ENCODE measurements at places on chromosomes 7 and 10.

GRCh38 chr10:66837990-66838389, 87.8 kb upstream of the LRRTM3 start:
- H3K27me3 ChIP-seq = no peaks in the 10 kb centered on the region
- H3K4me1 ChIP-seq = no peaks in the 10 kb centered on the region
- no peak overlapping the region for H3K4me3 ChIP-seq
- no peaks in the 10 kb centered on the region for H3K36me3 ChIP-seq
- no peak overlapping the region for H3K27ac ChIP-seq

GRCh38 chr7:108222236-108222892, 92.2 kb upstream of the LAMB4 start:
- H3K4me1 ChIP-seq = peaks cover 5% of the 10 kb centered on the region
- no peak for DNase-seq
- no peaks in the 10 kb centered on the region for H3K36me3 ChIP-seq
- H3K4me3 ChIP-seq = no peak overlapping the region

DNA sequence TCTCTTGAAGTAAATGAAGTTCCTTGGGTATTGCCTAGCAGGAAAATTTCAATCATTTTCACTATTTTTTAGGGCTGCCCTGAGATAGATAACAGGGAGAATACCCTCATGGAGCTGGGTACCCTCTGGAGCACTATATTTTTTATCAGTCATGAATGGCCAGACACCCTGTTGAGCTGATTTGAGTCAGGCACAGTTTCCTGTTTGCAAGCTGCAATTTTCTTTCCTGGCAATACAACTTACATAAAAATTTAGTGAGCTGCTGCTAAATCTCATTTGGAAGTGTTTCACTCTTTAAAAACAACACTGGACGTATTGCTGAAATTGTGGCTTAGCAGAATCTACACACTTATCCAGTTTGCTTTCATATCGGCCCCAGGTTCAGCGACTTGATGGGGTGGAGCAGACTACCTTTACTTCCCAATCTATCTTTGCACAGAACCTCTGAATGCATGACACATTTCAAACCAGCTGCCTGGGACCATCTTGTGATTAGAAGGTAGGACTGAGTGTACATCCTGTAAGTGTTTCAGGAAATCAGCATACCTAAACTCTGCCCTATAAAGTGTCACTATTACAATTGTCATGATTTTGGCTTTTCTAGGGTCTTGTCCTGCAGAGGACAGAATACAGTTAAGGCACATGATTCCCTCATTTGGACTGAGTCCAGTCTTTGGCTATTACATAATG, 125.7 kb upstream of the FAM3C start:
- DNase-seq = no peak
- H3K4me1 ChIP-seq = peaks cover 36% of the 10 kb centered on the region
- no peak overlapping the region for H3K27ac ChIP-seq

DNA sequence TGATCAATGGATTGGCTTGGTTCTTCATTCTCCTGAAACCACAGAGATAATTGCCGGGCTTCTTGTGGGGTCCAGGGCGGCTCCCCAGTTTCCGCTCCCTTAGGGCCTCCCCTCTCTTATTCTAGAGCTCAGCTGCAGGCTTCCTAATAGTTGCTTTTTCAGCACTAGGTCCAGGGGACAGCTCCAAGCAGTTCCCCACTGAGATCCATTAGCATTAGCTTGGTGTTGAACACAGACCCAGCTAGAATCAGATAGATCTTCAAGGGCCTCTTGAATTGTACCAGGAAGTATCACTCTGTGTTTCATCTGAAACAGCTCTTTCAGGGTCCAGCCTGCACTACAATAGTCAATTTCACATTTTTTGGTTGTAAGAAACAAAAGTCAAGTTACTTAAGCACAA, 238.7 kb downstream of the SEC23IP start:
- no peaks in the 10 kb centered on the region for H3K4me1 ChIP-seq
- no peak overlapping the region for H3K4me3 ChIP-seq
- H3K27me3 ChIP-seq = peaks cover 13% of the 10 kb centered on the region
- H3K27ac ChIP-seq = no peak overlapping the region
- no peak for DNase-seq

DNA sequence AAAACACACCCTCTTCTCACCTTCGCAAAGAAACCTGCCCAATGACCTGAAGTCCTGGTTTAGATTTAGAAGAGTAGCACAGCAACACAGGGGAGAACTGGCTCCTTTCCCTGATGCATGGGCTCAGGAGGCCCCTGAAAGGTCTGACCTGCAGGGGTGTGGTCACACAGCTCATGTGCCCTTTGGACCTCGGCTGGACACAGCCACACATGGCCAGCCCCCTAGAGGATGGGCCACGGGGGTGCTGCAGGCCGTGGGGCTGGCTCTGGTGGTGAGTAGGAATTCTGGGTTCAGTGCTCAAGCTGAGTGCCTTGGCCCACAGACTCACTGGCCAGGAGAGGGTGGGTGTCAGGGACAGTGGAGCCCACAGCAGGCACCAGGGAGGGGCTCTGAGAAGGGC, 118.5 kb upstream of the ADCY1 start:
- DNase-seq = no peak
- no peaks in the 10 kb centered on the region for H3K27me3 ChIP-seq
- peaks cover 2% of the 10 kb centered on the region for H3K4me1 ChIP-seq
- no peaks in the 10 kb centered on the region for H3K36me3 ChIP-seq

GRCh38 chr7:127514499-127514898, 70.9 kb downstream of the GCC1 start:
- H3K27ac ChIP-seq = no peak overlapping the region
- peaks cover 8% of the 10 kb centered on the region for H3K27me3 ChIP-seq
- no peak overlapping the region for H3K4me3 ChIP-seq
- H3K36me3 ChIP-seq = no peaks in the 10 kb centered on the region
- no peak for DNase-seq
- H3K4me1 ChIP-seq = no peaks in the 10 kb centered on the region

- no peaks in the 10 kb centered on the region for H3K36me3 ChIP-seq
- H3K27ac ChIP-seq = no peak overlapping the region
- no peaks in the 10 kb centered on the region for H3K27me3 ChIP-seq
- H3K4me3 ChIP-seq = no peak overlapping the region
These were observed 93.1 kb downstream of the CDK14 start for GRCh38 chr7:90689260-90689659.

GRCh38 chr10:74746813-74747212, 79.6 kb upstream of the KAT6B start:
- no peak for DNase-seq
- no peaks in the 10 kb centered on the region for H3K27me3 ChIP-seq
- H3K27ac ChIP-seq = no peak overlapping the region
- H3K4me3 ChIP-seq = no peak overlapping the region

DNA sequence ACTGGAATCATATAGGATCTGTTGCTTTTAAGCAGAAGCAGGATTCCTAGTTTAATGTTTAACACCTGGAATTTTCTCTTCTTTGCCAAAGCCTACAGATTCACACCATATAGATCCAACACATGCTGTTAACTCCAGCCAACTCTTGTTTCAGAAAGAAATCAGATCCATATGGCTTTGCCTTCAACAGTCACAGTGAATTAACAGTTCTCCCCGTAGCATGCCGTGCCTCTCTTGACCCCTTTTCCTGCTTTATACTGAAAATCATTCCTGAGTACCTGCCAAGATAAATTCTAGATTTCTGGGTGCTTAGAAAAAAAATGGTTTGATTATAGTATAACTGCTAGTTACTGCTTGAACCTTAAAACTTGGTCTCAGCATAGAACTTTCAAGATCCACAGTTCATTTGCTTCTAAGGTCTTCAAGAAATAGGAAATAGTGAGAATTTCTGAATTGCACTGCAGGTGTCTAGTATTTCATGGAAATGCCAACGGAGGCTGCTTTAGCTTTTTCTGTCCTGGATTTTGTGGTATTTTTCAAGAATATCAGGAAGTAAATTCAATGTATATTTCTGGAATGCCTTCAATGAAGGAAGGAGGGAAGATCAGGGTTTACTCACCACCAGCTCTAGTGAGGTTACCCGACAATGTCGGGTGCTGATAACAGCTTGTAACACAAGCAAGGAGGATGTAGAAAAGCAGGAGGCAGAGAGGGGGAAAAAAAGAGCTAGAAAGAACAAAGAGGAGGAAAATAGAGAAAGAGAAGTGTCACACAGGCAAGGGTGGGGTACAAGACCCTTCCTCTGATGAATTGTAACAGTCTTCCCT, 6.6 kb downstream of the AASS start:
- peaks cover 3% of the 10 kb centered on the region for H3K4me1 ChIP-seq
- peaks cover 22% of the 10 kb centered on the region for H3K27me3 ChIP-seq
- DNase-seq = no peak
- H3K36me3 ChIP-seq = no peaks in the 10 kb centered on the region
- no peak overlapping the region for H3K4me3 ChIP-seq

GRCh38 chr7:22601812-22602565, 102.0 kb upstream of the STEAP1B start:
- no peaks in the 10 kb centered on the region for H3K36me3 ChIP-seq
- no peaks in the 10 kb centered on the region for H3K4me1 ChIP-seq
- H3K4me3 ChIP-seq = no peak overlapping the region
- H3K27me3 ChIP-seq = peaks cover 49% of the 10 kb centered on the region

- peaks cover under 1% of the 10 kb centered on the region for H3K27me3 ChIP-seq
- no peak overlapping the region for H3K27ac ChIP-seq
- H3K36me3 ChIP-seq = no peaks in the 10 kb centered on the region
- no peaks in the 10 kb centered on the region for H3K4me1 ChIP-seq
- no peak for DNase-seq
These were observed 9.2 kb downstream of the MAT1A start for GRCh38 chr10:80280071-80280800.

DNA sequence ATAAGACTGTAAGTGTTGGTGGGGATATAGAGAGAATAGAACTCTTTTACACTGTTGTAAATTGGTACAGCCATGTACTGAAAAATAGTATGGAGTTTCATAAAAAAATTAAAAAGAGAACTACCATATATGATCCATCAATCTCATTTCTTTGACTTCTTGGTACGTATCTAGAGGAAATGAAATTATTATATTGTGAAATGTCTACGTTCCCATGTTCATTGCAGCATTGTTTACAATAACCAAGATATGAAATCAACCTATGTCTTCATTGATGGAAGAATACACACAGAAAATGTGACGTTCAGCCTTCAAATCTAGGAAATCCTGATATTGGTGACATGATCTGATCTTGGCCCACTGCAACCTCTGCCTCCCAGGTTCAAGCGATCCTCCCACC, 32.0 kb downstream of the SHOC2 start:
- no peak overlapping the region for H3K27ac ChIP-seq
- peaks cover 45% of the 10 kb centered on the region for H3K36me3 ChIP-seq
- DNase-seq = no peak
- H3K4me1 ChIP-seq = peaks cover 10% of the 10 kb centered on the region

DNA sequence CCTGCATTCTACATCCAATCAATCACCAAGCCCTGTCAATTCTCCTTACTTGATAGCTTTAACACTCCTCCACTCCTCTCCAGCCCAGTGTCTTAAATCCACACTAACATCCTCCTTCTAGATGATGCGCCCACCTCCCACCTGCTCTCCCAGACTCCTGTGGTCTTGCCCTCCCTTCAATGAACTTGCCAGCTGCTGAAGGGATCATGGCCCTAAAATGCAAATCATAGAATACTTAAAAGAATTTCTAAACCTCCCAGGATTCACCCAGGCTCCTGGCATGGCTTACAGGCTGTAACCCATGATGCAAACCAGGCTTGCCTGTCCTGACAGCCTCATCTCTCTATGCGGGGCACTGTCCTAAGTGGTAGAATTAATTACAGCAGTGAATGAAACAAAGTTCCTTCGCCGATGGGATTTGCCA, 43.6 kb downstream of the SYPL1 start:
- no peak overlapping the region for H3K27ac ChIP-seq
- H3K4me1 ChIP-seq = peaks cover 52% of the 10 kb centered on the region
- no peaks in the 10 kb centered on the region for H3K27me3 ChIP-seq
- DNase-seq = no peak
- no peak overlapping the region for H3K4me3 ChIP-seq

DNA sequence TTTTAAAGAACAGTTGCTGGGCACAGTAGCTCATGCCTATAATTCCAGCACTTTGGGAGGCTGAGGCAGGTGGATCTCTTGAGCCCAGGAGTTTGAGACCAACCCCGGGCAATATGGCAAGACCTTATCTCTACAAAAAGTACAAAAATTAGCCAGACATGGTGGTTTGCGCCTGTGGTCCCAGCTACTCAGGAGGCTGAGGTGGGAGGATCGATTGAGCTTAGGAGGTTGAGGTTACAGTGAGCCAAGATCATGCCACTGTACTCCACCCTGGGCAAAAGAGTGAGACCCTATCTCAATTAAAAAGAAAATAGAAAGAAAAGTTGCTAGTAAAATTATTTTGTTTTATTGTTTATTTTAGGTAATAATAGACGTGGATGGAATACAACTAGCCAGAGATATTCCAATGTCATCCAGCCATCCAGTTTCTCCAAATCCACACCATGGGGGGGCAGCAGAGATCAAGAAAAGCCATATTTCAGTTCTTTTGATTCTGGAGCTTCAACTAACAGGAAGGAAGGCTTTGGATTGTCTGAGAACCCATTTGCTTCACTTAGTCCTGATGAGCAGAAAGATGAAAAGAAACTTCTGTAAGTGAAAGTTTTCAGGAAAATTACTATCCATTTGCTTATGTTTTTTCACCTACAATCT, 3.0 kb downstream of the NUP42 start:
- no peak for DNase-seq
- H3K27me3 ChIP-seq = no peaks in the 10 kb centered on the region
- H3K36me3 ChIP-seq = peaks cover 45% of the 10 kb centered on the region
- H3K27ac ChIP-seq = no peak overlapping the region
- peaks cover 35% of the 10 kb centered on the region for H3K4me1 ChIP-seq

DNA sequence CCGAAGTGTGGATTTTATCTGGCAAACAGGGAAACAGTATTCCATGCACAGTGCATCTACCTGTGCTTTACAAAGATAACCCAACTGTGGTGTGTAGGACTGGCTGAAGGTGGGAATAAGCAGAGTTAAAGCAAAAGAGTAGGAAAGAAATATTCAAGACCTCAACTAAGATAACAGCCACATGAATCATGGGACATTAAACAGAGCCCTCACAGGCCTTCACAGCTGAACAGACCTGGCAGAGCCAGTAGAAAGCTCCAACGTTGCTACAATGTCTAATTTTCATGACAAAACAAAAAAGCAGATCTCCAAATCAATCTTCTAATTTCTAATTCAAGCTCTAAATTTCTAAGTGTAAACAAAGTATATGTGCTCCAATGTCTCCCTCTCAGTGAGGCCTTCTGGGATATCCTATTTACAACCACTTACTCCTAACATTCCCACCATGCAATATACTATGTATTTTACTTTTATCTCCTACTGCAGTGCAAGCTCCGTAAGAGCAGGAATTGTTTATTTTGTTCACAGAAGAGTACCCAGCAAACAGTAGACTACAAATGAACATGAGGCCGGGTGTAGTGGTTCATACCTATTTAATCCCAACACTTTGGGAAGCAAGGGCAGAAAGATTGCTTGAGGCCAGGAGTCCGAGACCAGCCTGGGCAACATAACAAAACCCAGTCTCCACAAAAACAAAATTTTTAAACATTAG, 63.5 kb downstream of the UBE2H start:
- DNase-seq = no peak
- no peak overlapping the region for H3K27ac ChIP-seq
- no peaks in the 10 kb centered on the region for H3K36me3 ChIP-seq
- peaks cover 2% of the 10 kb centered on the region for H3K4me1 ChIP-seq
- no peak overlapping the region for H3K4me3 ChIP-seq

DNA sequence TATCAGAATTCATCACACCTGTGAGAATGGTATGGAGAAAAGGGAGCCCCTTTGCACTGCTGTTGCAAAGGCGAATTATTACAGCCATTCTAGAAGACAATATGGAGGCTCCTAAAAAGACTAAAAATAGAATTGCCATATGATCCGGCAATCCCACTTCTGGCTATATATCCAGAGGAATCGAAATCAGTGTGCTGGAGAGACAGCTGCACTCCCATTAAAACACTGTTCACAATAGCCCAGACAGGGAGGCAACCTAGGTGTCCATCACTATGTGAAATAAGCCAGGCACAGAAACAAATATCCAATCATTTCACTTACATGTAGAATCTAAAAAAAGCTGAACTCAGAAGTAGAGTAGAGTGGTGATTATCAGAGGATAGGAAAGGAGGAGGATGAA, 26.0 kb upstream of the GJD4 start:
- H3K4me1 ChIP-seq = peaks cover 4% of the 10 kb centered on the region
- no peak for DNase-seq

All from activated T-helper 2 cell treated with anti-CD3 and anti-CD28 coated beads, Interferon-gamma antibody, Interleukin-2, Interleukin-4, amounts not matched to agents 10 μg/mL and 5 μg/mL and 100 μg/mL, durations not matched to agents 14 hours and 24 hours and 36 hours (primary cell).